Suppressor macrophage treated with lipopolysaccharide for 4 hours (primary cell): ENCODE measurements at places on chromosomes 1 and 21.
A peak's percentile ranks its signal among the peaks of the same experiment; 100 is the strongest.

GRCh38 chr1:169484683-169485430 lies 887 bp downstream of the SLC19A2 start:
- DNase-seq, result peak; percentile 76

DNA sequence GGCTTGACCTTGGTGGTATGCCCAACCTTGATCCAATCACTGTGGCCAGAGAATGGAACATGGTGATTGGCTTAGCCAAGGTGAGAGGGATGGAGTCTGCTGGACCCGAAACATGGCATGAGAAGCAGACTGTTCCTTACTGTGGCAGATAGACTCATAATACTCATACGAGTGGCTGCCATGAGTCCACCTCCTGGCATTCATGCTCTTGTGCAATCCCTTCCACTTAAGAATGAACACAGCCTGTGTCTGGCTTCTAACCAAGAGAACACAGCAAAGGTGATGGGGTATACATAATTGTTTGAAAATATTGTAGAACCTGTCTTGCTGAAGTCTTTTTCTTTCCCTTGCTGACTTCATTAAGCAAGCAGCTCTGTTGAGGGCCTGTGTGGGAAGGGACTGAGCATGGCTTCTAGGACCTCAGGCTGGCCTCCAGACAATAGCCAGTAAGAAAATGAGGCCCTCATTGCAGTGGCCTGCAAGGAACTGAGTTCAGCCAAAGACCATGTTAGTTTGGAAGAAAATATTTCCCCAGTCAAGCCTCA lies 85.9 kb downstream of the ZNF281 start:
- DNase-seq, result no peak

DNA sequence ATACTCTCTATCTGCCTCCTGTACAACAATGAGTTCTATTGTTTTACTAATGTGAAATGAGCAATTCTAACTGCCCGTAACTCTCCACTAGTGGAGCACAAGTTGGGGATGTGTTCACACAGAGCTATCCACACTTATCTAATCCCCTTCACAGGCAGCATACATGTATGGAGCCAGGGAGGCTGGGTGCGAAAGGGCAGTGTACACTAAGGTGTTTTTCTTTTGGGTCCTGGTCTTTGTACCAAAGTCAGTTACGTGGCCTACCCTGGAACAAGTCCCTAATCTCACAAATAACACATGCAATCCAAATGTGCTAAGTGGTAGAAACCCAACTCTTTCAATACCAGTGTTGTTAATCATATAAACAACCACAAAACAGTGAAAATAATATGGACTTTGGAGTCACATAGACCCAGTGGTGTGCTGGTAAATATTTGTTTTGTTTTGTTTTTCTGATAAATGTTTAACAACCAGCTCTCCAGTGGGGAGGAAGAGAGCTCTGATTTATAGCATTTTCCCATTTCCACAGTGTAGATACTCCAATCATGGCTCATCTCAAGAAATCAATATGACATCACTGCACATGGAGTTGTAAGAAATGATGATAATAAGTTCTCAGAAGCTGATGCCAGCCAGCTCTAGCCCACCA lies 319.9 kb upstream of the DUSP10 start:
- DNase-seq, result no peak

DNA sequence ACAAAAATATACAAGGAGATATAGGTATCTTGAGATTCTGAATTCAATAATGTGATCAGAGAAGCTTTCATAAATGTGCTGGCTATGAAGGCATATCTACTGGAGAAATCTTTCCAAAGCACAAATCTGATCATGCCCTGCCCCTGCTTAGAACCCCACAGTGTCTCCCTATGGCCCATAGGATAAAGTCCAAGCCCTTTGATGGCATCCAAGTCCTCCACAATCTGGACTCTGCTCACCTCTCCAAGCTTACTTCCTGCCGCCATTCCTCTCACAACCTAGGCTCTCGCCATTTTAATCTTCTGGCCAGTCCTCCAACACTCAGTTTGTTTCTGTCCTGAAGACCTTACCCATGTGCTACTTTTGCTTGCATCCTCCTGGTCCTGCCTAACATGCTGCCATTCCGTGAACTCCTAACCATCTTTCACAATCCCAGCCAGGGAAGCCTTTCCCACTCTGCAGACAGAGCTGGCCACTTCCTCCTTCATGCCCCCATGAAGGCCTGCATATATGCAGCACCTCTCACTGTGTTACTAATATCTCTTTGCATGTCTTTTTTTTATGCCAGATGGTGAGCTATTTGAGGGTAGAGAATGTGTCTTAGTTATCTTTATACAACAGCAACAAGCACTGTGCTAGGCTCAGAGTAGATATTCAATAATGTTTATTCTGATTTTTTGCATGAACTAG lies 5.6 kb upstream of the ATP1A1 start:
- DNase-seq, result peak; percentile 25

- peak; percentile 20 for DNase-seq
Observed at GRCh38 chr1:53942127-53942957, 3.2 kb downstream of the IFT25 start.

DNA sequence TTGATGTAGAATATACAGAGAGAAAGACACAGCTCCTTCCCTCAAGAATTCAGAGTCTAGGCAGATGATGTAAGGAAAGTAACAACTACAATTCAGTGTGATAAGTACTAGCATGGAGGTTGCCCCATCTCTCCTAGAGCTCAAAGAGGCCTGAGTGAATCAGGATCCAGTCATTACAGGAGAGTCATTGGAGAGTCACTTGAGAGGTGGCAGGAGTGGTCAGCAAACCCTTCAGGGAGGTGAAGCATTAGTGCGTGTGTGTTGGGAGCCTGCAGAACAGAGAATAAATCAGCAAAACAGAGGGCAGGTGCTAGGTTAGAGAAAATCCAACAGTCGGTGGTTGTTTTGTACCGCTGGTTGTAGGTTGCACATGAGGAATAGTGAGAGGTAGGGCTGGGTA lies 46.1 kb downstream of the GRIK1 start:
- no peak for DNase-seq

- no peak for DNase-seq
Observed at GRCh38 chr1:119541389-119541788, 34.4 kb downstream of the HSD3B1 start.

- no peak for DNase-seq
Observed at GRCh38 chr1:233662575-233663304, 48.8 kb downstream of the KCNK1 start.

DNA sequence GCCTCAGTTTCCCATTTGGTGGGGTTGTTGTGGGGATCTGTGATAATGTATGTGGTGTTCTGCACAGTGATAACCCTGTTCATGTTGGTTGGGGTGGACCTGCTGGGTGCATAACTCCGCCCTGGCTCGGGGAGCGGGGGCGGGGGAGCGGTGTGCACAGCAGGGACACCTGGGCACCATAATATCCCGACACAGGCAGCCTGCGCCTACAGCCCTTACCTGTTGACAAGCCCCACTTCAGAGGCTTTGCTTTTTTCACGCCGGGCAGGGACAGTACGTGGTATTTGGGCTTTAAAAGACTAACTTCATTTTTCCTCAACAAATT lies 48.0 kb upstream of the ACOT11 start:
- no peak for DNase-seq

- peak; percentile 32 for DNase-seq
Observed at GRCh38 chr1:172397221-172397620, 23.3 kb upstream of the C1orf105 start.

DNA sequence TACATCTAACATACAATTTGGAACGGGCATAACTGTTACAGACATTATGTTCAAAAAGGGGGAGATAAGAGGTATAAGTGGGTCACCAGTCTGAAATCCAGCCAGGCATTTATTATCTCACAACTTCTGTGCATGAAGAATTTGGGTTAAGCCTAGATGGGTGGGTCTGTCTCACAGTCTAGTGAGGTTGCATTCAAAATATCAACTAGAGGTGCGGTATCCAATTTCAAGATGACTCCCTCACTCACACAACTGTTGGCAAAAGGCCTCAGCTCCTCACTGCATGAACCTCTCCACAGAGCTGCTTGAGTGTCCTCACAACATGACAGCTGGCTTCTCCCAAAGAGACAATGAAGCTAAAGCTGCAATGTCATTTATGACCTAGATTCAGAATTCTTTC lies 4.7 kb downstream of the AUNIP start:
- no peak for DNase-seq

DNA sequence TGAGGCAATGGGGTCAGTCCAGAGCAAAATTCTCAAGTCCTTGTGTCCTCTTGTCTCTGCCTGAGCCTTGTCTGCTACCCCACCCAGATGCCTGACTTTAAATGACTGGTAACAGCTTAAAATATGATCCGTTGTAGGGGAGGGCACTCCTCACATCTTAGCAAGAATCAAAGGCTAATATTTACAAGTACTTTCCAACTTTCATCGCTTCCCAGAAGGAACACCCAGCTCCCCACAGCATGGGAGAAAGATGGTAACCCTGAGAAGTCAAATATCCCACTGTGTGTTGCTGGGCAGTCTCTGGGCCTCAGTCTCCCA lies 5.2 kb downstream of the ECE1 start:
- DNase-seq, result no peak

DNA sequence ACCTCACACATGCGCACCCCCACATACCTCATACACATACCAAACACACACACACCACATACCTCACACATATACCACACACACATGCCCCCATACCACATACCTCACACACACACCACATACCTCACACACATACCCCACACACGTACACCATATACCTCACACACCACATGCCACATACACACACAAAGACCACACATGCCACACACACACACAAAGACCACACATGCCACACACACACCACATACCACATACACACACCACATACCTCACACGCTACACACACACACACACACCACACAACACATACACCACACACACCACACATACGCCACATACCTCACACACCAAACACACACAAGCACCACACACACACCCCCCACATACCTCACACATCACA lies 30.0 kb downstream of the HIVEP3 start:
- DNase-seq, result no peak

- no peak for DNase-seq
Observed at GRCh38 chr1:166907051-166907450, 31.0 kb upstream of the TADA1 start.

DNA sequence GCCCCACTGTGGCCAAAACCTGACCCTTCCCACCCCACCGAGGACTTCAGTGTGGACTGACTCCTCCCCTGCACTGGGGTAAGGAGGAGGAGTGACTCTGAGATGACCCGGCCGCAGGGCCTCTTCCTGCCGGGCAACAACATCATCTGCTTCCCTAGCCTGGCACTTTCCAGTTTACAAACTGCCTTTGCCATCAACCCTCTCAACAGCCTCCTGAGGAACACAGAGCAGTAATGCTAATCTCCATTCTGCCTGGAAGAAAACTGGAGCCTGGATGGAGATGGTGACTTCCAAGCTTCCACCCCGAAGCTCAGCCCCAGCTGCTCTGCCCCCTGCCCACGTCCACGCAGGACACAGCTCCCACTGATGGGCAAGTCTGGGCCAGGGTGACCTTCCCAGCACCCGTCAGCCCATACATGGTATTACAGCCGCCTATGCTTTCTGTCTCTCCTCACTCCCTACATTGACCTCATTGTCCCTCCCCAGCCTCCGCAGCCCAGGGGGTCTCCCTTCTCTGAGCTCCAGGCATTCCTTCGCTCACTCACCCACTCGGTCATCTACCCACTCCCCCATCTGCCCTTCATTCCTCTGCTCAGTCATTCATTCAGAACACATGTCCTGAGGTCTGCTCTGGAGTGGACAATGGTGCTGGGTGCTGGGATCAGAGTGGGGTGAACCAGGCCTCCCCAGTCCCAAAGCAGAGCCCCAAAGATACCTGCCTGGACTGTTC lies 34.2 kb downstream of the RAP1GAP start:
- DNase-seq, result no peak

- no peak for DNase-seq
Observed at GRCh38 chr21:16419188-16419921, 689.6 kb downstream of the USP25 start.

DNA sequence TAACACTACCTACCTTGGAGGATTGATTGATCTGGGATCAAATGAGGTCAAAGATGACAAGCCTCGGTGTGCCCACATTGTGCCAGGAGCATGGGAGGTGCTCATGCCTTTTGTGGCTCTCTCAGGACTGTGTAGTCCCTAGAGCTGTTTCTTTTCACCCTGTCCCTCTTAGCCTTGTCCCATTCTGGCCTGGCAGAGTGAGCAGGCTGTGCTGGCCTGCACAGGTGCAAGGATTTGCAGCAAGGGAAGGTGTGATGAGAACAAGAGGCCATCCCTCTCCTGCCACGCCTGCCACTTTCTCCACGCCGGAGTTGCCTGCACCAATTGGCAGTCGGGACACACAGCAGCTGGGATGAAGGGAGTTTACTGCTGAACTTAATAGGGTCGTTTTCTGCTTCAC lies 410.6 kb upstream of the VAMP3 start:
- no peak for DNase-seq

- peak; percentile 71 for DNase-seq
Observed at GRCh38 chr1:232905331-232906034, 44.9 kb upstream of the NTPCR start.

DNA sequence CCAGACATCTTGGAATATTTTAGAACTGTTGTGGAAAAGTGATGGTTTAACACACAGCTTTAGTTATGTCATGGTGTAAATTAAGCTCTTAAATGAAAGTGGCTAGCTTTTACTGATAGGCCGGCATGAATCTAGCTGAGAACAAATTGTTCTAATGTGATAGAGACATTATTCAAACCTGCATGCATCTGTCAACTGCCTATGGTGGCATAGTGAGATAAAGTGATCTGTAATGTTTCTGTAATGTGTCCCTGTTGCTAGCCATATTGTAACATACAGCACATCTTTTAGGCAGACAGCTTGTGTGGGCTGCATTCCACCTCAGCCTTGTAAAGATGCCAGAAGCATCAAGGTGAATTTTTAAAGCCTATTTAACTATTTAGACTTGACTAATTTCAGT lies 16.0 kb downstream of the LRIG2 start:
- DNase-seq, result no peak

DNA sequence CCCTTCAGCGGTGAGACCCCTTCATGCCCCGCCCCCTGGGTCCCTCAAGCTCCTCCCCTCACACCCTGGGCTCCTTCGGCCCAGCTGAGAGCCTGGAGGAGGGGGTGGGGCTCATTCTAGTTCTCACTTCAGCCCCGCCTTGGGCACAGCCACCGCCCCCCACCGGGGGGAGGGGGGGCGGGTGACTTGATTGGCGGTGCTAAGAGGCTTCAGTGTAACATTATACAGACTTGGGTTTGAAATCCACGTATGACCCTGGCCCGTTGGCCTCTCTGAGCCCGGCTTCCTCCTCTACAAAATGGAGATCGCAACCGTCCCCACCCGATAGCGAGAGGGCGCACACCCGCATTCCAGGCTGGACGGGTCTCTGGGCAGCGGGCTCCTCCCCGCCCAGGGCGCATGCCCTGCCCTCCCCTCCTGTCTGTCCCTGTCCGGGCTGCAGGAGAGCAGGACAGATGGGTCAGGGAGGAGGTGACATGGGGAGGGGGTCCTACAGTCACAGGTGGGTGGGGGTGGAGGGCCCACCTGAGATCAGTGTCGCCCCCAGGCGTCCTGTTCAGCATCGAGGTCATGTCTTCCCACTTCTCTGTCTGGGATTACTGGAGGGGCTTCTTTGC lies 5.1 kb downstream of the CLCNKB start:
- DNase-seq, result no peak

- no peak for DNase-seq
Observed at GRCh38 chr1:44112486-44112885, 6.1 kb upstream of the KLF17 start.
